ENCODE measurements at places on chromosomes 1 and 21.

DNA sequence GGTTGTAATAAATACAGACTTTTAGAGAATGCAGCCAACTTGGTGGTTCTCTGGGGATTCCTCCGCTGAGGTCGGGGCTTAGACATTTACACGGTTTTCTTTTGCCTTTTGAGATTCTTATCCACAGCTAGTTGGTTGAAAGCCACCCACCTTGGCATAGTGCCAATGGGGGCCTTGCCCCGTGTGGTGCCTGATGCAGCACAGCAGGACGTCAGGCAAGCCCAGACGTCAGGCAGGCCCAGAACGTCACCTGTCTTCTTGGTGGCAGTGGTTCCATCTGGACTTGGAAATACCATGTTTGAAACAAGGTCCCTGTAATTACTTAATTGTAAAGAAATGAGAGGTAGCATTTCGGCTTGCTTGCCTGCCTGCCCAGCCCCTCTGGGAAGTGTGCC is 78.5 kb downstream of the GALNT2 start:
- DNase-seq = no peak

- DNase-seq = no peak
These were observed 121.8 kb downstream of the TOMM20 start for GRCh38 chr1:235006816-235007215.

- no peak for DNase-seq
These were observed 58.9 kb downstream of the COL18A1 start for GRCh38 chr21:45463871-45464270.

DNA sequence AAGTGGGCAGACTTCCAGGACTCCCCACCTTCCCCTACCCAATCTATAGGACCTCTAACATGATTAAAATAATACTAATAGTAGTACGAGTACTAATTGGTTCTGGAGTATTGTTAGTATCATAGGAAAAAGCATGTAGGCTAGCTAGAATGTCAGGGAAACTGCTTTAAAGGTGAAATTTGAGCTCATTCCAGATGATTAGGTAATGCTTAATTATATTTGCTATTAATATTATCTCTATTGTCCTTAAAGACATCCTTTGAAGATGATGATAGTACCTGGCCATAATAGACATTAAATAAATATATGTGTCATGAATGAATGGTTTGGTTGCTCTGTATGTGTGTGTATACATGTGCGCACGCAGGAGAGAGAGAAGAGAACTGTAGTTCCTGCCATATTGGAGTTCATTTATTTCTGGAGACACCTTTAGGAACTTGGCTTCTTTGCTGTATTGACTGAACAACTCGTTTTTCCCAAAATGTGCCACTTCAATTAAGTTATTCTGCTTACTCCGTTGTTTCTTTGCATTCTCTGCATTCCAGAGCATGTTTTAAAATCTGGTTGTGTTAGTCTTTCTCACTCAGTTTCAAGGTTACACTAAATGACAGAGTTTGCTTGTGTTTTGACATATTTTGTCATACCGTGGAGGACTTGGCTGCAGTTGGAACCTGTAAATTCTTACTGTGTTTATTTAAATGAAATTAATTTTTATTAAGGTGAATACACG is 117.1 kb downstream of the OSBPL9 start:
- peak; percentile 46 for DNase-seq

GRCh38 chr21:32048353-32048752 is 175.5 kb downstream of the HUNK start:
- DNase-seq = no peak

DNA sequence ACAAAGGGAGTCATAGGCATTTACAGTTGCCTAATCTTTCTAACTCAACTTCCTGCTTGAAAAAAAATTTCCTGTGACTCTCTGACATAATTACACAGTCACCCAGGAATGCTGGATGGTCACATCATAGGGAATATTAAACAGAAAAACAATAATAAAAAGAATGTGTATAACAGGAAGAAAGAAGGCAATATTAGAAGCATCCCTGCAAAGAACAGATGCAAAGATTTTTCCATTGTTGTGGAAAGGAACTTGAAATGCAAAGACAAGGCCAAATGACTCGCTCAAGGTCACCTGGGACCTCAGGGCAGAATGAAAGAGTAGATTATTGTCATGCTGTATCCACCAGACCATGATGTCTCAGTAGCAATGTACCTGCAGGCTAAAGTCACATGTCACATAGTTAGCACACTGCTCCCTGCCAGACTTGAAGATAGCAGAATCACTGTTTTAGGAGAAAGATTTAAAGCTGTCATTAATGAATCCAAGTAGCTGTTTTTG is 184.3 kb downstream of the CYYR1 start:
- peak; percentile 89 for DNase-seq

DNA sequence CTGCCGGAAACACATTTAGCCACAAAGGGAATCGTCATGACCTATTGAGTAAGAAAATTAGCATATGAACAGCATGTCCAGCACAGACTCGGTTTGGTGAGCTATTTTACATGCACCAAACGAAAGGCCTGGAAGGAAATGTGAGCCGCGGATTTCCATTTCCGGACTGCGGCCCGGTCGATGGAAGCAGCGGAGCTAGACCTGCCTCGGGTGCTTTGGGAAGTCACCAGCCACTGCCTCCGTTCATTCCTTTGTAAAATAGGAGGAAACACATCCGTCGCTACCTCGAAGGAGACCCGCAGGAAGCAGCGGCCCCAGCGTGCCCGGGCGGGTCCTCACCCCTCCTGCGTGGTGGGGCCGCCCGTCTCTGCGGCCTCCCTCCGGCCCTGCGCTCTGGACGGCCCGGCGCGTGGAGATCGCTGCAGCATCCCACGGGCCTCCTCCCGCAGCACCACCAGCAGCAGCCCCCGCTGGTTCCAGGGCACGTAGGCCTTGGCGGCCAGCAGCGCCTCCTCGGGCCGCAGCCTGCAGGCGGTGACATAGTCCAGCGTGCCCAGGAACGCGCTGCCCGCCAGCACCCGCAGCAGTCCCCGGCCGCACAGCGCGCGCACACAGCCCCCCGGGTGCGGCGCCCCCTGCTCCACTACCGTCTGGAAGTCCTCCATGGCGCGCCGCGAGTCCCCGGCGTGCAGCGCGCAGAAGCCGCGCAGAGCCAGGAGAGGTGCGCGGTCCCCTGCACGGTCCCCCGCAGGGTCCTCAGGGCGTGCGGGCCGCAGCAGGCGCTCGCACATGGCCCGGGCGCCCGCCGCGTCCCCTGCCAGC is 12.1 kb downstream of the TTC34 start:
- DNase-seq = no peak

GRCh38 chr1:203139976-203140475 is 12.5 kb downstream of the ADORA1 start:
- no peak for DNase-seq

DNA sequence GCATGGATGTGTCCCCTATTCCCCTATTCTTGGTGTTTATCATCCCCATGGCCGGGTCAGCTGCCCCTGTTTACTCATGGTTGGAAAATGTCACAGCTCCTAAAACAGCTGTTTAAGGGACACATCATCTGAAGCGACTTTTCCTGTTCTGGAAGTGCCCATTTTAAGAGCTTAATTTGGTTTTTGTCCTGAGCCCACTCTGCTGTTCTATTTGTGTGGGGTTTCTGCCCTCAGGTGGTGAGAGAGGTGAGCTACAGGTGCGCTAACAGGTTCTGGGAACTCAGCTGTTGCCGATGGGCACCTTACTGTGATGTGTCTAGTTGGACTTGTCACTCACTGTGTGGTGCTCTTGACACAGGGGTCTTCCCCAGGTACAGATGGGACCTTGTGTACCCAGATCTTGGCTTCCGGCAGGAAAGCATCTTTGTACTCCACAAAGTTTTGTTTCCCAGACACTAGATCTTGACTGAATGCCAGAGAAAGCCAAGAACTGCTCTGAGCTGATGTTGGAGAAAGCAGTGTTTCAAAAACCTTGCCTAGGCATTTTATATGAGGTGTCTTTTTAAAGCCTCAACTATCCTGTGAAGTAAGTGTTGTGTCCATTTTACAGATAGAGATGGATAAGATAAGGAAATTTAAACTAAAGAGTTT is 59.0 kb upstream of the CD1D start:
- DNase-seq = peak; percentile 55

DNA sequence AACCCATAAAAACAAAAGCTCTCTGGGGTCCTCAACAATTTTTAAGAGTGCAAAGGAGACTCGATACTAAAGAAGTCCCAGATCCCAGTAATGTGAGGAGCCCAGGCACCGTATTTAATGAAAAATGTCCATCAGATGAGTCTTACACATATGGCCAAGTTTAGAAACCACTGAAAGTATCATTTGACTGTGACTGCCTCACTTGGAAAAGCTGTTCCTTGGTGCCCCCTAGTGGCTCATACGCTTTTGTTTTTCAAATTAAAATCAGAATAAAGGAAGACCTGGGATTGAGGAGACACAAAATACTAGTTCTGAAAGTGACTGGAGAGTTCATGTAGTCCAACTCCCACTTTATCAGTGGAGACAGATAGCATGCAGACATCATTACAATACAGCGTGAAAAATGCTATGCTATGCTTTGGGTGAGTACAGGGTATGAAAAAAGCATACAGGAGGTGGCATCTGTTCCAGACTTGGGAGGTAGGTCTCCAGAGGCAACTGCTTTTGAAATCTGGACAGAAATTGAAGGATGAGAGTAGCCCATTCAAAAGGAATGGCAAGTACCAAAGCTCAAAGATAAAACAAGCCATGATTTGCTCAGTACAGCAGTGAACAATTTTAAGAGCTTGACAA is 33.8 kb downstream of the GDAP2 start:
- DNase-seq = peak; percentile 72

DNA sequence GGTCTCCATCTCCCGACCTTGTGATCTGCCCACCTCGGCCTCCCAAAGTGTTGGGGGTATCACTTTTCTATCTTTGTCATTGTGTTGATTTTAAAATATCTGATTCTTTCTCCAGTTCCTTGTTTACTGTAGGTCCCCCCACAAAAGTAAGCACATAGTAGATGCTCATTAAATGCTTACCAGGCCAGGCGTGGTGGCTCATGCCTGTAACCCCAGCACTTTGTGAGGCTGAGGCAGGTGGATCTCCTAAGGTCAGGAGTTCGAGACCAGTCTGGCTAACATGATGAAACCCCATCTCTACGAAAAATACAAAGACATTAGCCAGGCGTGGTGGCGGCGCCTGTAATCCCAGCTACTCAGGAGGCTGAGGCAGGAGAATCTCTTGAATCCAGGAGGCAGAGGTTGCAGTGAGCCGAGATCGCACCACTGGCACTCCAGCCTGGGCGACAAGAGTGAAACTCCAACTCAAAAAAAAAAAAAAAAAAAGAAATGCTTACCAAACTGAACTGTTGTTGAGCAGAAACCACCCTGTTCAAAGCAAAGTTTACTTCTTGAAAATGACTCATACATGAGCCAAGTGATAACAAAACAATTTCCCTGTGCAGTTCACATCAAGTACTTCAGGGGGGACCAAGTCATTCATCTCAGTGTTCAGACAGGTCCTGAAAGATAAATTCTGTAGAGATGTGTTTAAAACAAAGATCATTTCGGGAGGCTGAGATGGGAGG is 24.3 kb upstream of the NID1 start:
- peak; percentile 77 for DNase-seq

DNA sequence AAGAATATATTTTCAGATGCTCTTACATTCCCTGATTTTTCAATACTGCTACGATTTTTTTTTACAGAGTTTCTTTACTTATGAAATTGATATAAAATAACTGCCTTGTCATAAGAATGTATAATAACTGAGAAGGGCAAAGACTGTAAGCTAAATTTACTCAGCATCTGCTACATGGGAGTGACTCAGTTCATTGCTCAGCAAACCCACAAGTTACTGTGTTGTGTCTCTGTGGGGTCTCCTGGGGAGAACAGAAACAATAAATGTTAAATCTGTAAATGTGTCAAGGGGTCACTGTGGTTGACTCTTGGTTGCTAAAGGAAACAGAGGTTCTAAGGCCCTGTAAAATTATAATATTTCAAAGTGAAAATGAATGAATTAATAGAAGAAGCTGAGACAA is 210.3 kb upstream of the CACYBP start:
- DNase-seq = peak; percentile 64

GRCh38 chr1:28243685-28244311 is 7.9 kb downstream of the ATP5IF1 start:
- peak; percentile 44 for DNase-seq

- DNase-seq = no peak
These were observed 642.8 kb downstream of the USP25 start for GRCh38 chr21:16372586-16372985.

GRCh38 chr21:31624961-31625491 is 34.5 kb upstream of the SOD1 start:
- DNase-seq = no peak

- peak; percentile 77 for DNase-seq
These were observed 51.1 kb downstream of the RIPK4 start for GRCh38 chr21:41715649-41716281.

GRCh38 chr1:59220356-59220755 is 76.5 kb upstream of the FGGY start:
- DNase-seq = no peak

DNA sequence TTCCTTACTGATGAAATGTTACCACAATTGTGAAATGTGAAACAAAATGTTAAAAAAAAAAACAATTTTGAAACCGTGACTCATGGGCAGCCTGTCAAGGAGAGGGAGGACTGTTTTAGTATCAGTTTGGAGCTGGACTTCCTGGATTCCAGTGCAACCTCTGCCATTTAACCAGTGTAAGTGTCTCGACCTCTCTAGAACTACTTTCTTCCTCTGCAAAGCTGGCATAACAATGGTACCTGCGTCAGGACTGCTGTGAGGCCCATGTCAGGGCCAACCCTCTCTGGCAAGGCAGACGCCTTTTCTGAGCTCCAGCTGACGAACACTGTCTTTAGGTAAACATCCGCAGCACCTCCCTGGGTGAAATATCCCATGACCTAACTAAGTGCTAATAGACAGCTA is 20.9 kb downstream of the URB1 start:
- DNase-seq = peak; percentile 97

DNA sequence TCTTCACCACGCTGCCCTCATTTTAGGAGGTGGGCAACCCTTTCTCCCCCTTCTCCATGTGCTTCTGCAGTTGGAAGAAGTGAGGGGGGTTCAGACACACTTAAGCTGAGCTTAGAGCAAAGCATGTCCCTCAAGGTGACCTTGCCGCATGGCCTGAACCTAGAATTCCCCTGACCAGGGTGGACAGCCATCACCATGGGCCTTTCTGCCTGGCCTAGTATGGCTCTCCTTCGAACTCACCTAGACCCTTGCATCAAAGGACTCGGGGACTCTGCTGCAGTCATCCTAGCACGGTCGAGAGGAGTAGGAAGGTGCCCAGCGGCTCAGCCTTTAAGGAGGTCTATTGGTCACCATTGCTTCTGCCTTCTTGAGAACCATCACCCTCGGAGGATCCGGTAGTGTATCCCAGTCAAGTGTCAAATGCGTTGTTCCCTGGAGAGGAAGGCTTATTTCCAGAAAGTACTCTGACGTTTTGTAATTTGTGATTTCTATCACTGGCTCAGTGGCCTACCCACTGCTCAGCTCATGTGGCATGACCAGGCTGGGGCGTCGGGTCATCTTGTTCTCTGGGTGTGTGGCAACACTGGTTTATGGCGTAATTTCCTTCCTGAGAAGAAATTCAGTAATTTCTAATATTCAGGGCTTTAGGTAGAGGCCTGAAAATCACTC is at the start of gene KCNE1:
Gene KCNE1, minus strand, starts transcription at position 424 of the 669 bp plus-strand sequence. CDS start 62,576 bp downstream, outside the sequence.
- peak; percentile 47 for DNase-seq

- peak; percentile 54 for DNase-seq
These were observed 517 bp downstream of the LRIG2 start for GRCh38 chr1:113073479-113073950.

- DNase-seq = no peak
These were observed 31.0 kb downstream of the SLC16A1 start for GRCh38 chr1:112925015-112925414.

- no peak for DNase-seq
These were observed 147.1 kb upstream of the GRIK3 start for GRCh38 chr1:37181425-37181824.

Measured in bronchial epithelial cell (primary cell).